Endothelial cell of coronary artery (primary cell): ENCODE measurements at places on chromosomes 7 and 10. TPM values are rescaled to one million over a fixed set of nuclear protein-coding genes. Genes with fewer than 3 reads are reported as not detected.

SPDYE1 gene
- not detected in 2 replicates for total RNA-seq

ARPC1B gene
- total RNA-seq = 600 and 643 TPM in 2 replicates

ATG9B gene
- 0.09 and 0.19 TPM in 2 replicates for total RNA-seq

MRPL32 gene
- 75.3 and 77.7 TPM in 2 replicates for total RNA-seq

ZNF804B gene
- under 0.01 TPM in 1 of 2 replicates, not detected in the other for total RNA-seq

IKZF1 gene
- total RNA-seq = not detected in 2 replicates

SFMBT2 gene
- total RNA-seq = 0.18 and 0.19 TPM in 2 replicates

AS3MT gene
- total RNA-seq = 0.09 and 1.5 TPM in 2 replicates

IL6 gene
- total RNA-seq = 5.4 and 16.7 TPM in 2 replicates

MYOZ1 gene
- total RNA-seq = not detected in 2 replicates

CLDN4 gene
- under 0.01 TPM in 1 of 2 replicates, not detected in the other for total RNA-seq

TMEM236 gene
- under 0.01 and 0.19 TPM in 2 replicates for total RNA-seq
